Lung microvascular endothelial cell (primary cell): ENCODE measurements at places on chromosomes 6 and 20.

DNA sequence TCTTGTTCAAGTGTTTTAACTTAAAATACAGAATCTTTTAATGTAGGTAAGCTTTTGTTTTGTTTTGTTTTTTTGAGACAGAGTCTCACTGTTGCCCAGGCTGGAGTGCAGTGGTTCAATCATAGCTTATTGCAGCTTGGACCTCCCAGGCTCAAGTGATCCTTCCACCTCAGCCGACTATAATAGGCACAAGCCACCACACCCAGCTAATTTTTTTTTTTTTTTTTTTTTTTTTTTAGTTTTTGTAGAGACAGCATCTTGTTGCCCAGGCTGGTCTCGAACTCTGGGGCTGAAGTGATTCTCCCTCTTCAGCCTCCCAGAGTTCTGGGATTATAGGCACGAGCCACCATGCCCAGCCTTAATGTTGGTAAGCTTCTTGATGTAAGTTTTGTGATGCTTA, 3.3 kb downstream of the EFHC1 start:
- DNase-seq, result no peak

GRCh38 chr6:47650553-47651432, 47.6 kb upstream of the ADGRF4 start:
- DNase-seq, result no peak

- no peak for DNase-seq
Measured at GRCh38 chr6:75882734-75883133, 133.7 kb downstream of the MYO6 start.

DNA sequence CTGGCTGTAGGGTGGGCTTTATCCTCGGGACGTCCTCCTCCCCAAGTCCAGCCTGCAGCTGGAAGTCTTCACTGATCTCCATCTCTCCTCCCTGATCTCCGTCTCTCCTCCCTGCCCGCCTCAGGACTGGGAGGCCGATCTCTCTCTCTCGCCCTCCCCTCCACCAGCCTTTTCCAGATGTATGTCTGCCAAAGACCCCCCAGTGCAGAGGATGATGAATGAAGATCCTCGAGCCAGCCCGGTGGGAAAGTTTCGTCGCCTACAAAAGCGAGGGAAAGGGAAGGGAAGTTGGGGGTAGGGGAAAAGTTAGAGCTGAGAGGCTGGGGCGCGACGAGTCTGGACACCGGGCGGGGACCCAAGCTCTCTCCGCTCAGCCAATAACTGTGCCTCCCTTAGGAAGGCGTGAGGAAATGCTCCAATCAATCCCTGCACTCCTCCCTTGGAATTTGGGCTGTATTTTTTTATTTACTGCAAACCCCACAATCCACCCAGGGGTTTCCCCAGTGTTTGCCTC, 595 bp upstream of the SRF start:
- peak; percentile 89 for DNase-seq

DNA sequence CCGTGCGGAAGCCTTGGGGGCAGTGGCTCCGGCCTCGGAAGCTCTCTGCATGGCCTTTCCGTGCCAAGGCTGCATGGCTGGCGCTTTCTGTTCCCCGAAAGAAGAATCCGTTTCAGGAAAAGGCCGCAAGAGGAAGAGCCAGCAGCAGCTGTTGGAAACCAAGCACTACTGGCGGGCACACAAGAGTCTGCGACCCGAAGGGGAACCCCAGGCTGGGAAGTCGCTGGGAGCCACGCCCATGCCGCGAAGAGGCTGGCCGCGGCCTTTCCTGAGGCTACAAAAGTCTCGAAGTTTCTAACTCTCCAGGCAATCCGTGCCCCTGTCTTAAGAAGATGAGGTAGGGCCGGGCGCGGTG, at the start of gene CGAS:
TSS of gene CGAS (minus strand) at position 191 of the 355 bp plus-strand sequence. CDS start at position 75, 116 bp downstream.
- DNase-seq, result peak; percentile 69

- no peak for DNase-seq
Measured at GRCh38 chr6:69593706-69594105, 203.1 kb downstream of the LMBRD1 start.

DNA sequence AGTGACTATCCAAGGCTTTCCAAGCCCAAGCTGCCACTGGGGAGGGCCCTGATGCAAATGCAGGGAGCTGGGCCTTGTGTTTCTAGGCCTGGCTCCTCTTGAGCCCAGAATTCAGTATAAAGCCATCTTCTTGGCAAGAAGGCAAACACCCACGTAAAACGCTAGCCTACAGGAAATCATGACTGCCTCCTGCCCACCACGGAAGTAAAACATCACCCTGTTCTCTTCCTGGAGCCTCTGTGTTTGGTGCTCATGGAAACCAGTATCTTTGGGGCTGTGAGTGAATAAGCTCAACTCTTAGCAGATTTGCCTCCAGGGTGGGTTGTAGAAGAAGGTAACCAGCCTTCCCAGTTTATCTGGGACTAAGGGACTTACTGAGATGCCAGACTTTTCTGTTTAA, 271.0 kb downstream of the ZNF217 start:
- no peak for DNase-seq

DNA sequence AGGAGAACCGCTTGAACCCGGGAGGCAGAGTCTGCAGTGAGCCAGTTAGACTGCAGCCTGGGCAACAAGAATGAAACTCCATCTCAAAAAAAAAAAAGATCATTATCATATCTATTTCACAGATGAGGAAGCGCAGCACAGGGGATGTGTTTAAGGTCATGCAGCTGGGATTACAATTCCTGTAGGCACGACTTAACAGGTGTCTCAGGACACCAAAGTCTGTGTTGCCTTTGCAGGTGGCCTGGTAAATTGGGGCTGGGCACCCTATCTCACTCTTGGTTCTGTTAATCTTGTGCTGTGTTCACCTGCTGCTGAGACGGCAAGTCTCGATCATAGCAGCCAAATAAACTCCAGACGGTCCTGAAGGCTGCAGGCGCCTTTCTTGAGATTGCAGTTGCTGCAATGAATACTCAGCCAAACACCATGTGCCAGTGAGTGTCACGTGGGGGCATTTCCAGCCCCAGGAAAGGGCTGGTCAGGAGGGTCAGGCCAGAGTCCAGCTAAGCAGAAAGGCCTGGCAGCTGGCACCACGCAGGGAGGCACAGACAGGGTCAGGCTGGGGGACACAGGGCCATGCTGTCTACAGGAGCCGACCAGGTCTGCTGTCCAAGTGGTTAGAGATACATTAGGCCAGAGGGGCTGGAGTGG, 55.8 kb downstream of the FGD2 start:
- no peak for DNase-seq

GRCh38 chr6:43174263-43175112, 3.4 kb downstream of the SRF start:
- DNase-seq, result peak; percentile 100
